Activated naive CD8-positive, alpha-beta T cell treated with anti-CD3 and anti-CD28 coated beads for 36 hours (primary cell): ENCODE measurements at places on chromosomes 16 and 17. TPM values are rescaled to one million over a fixed set of nuclear protein-coding genes. Genes with fewer than 3 reads are reported as not detected.

- peak; percentile 36 for DNase-seq
Observed at GRCh38 chr16:2471016-2471652, at the start of gene NTN3. Gene NTN3 (plus strand): TSS chr16:2471297. CDS start chr16:2471702, 405 bp downstream.

DNA sequence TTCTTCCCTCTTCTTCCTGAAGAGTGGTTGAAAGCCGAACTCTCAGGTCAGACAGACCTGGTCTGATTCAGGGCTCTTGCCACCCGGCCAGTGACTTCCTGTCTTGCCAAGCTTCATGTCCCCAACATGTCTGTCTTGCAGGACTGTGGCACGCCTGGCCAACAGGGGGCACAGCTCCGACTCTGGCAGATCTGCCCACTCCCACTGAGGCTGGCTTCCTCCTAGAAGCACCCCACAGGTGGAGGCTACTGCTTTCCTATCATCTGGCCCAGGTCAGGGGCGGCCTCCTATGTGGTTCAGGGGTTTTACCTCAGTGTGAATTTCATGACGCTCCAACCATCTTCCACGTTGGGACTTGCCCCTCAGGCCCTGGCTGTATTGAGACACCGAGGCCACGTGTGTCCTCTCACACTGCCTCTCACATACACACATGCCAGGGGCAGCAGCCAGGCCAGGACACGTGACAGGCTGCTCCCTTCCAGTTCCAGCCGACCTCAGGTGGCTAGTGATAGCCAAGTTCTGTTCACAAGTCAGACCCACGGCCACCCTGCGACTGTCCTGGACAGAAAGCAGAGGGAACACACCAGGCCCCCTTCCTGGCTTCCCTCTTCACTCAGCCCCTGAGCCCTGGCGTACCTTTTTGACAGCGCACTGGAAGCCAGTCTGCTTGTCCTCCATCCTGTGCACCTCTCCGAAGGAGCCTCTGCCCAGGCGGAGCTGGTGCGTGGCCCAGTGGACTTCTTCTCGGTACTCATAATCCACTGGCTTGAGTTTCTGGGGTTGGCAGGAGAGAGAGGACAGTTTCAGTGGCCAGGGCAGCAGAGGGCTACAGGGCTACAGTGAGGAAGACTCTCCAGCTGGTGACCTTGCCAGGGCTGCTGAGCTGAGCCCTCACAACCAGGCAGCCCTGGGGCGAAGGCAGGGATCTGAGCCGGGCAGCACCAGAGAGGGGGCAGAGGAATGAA, 22.6 kb upstream of the SPATA32 start:
- peak; percentile 37 for DNase-seq

DNA sequence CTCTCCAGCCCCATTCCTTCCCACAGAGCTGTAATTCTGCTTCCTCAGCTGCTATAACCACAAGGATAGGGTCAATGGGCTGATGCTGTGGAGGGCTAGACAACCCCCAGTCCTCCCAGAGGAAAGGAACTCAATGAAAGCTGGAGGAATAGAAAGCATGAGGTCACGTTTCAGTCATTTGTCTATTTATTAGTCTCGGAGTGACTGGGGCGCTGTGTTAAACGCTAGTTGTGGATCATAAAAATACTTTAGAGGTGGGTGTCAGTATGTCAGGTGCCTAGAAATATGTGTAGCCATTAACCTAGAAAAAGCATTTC, 787 bp upstream of the CCL3L1 start:
- DNase-seq: no peak

Gene TMC6
- 119 TPM for total RNA-seq

Gene MMP28
- 0.50 TPM for total RNA-seq
